Naive thymus-derived CD8-positive, alpha-beta T cell (primary cell): ENCODE measurements at places on chromosomes 2 and 18.

GRCh38 chr2:211836409-211836808 lies 702.2 kb downstream of the ERBB4 start:
- no peaks in the 10 kb centered on the region for H3K36me3 ChIP-seq
- no peaks in the 10 kb centered on the region for H3K4me1 ChIP-seq
- DNase-seq, result no peak
- no peak overlapping the region for H3K27ac ChIP-seq

DNA sequence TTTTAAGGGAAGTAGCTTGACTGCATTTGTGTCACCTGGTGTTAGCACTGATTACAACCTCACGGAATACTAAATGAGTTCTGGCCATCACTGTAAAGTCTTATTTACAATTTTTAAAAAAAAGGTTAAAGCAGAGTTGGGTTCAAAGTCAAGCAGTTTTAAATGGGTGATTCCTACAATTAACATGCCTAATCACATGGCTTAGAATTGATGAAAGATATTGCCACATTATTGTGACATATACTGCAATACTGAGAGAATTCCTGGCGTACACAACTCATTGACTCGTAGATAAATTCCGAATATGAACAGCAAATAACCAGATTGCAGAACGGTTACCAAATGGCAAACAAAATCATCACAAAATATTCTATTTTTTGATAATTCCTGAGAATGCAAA lies 34.2 kb downstream of the ROCK2 start:
- peaks cover 48% of the 10 kb centered on the region for H3K4me1 ChIP-seq
- DNase-seq, result no peak
- no peaks in the 10 kb centered on the region for H3K27me3 ChIP-seq
- H3K4me3 ChIP-seq, result no peak overlapping the region

DNA sequence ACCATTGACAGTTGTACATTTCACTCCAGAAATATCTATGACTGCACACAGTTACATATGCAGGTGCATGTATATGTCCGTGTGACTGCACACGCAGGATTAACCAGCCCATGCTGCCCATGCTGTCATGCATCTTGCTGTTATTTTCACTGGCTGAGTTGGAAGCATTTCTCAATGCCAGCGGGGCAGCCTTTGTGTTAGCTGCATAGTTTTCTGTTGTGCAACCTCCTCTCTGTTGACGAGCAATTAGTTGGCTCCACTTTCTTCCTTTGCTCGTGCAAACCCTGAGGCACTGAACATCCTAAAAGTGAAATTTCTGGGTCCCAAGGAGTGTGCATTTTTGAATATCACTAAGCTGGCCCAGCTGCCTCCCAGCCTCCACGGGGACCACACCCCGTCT lies 133.4 kb upstream of the GLI2 start:
- H3K27me3 ChIP-seq, result peaks cover 5% of the 10 kb centered on the region
- no peaks in the 10 kb centered on the region for H3K36me3 ChIP-seq
- no peak for DNase-seq
- H3K4me3 ChIP-seq, result no peak overlapping the region

DNA sequence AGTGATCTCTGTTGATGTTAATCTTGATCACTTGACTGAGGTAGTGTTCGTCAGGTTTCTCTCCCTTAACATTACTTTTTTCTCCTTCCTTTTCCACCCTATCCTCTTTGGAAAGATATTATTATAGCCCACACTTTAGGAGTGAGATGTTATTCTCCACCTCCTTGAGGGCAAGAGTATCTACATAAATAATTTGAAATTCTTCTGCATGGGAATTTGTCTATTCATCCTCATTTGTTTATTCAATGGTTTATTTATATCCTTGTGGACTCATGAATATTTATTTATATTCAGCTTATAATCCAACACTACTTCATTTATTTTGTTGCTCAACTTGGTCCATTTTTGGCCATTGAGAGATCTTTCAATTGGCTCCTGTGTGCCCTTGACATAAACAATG lies 750.4 kb downstream of the EPHA4 start:
- H3K27ac ChIP-seq, result no peak overlapping the region
- DNase-seq, result no peak
- peaks cover 6% of the 10 kb centered on the region for H3K27me3 ChIP-seq
- no peaks in the 10 kb centered on the region for H3K4me1 ChIP-seq
- no peak overlapping the region for H3K4me3 ChIP-seq
